ENCODE measurements at places on chromosomes 12 and 14.
A peak's percentile ranks its signal among the peaks of the same experiment; 100 is the strongest.

- no peak for DNase-seq
Measured at GRCh38 chr12:111448846-111449790, 43.4 kb downstream of the SH2B3 start.

DNA sequence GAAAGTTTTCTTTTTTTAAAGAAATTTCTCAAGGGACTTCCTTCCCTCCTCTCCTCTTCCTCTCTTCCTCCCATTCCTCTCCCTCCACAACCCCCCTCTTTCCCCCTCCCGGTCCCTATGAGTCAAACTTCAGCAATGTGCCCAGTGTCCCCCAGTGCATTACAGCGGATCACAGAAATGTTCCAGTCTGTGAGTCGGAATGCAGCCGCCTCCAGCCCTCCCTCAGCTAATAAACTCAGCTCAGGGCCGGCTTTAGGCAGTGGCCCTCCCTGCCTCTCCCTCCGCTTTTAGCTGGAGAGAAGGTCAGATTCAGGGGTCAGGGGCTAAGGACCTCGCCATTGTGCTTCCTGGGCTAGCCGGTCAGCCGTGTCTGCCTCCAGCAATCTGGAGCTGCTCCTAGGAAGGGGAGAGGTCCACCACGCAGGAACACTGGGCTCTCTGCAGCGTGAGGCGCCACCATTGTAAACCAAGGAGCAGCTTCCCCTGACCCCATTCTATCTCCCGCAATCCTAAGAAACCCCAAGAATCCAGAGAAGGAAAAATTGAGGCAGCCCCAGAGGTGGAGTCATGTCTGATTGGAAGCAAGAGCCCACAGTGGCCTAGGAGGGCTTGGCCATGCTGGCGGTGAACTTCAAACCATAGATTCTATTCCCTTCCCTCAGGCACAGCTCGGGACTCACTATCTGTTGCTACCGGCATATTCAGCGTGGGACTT is 1.1 kb upstream of the HDAC7 start:
- DNase-seq = peak; percentile 83

GRCh38 chr14:75559451-75560222 is 18.8 kb upstream of the FLVCR2 start:
- peak; percentile 40 for DNase-seq

GRCh38 chr12:19222558-19222957 is 93.0 kb downstream of the PLEKHA5 start:
- DNase-seq = no peak

DNA sequence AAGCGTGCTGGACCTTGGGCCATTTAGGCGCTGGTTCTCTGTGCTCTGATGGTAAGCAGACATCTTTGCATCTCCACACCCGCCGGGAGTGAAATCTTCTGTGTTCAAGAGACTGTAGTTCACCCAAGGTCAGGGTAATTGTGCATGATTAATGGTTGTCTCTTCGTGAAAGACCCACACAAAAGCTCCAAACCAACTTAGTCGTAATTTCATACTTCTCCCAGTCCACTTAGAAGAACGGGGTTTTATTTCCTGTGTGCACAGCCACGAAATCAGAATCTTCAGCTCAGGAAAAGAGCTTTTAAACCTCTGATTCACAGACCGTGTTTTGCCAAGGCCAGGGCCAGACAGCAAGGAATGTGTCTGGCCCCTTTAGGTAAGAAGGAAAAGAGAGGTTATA is 640.9 kb downstream of the MED13L start:
- no peak for DNase-seq

GRCh38 chr12:56804169-56804568 is 41.0 kb downstream of the HSD17B6 start:
- DNase-seq = no peak

All from left lung (tissue), 14 donors.